ENCODE measurements at places on chromosomes 6 and 20. TPM values are rescaled to one million over a fixed set of nuclear protein-coding genes. Genes with fewer than 3 reads are reported as not detected.

RAMACL gene
- 0.23 TPM for total RNA-seq

CNKSR3 gene
- 6.0 TPM for total RNA-seq

ADA gene
- total RNA-seq: 20.5 TPM

SNHG17 gene
- 22.9 TPM for total RNA-seq

ALDH5A1 gene
- total RNA-seq: 4.5 TPM

CEBPB gene
- 101 TPM for total RNA-seq

STMN3 gene
- total RNA-seq: 49.7 TPM

EFCAB8 gene
- not detected for total RNA-seq

TREM1 gene
- total RNA-seq: not detected

ZBP1 gene
- total RNA-seq: not detected

CST4 gene
- total RNA-seq: not detected

RIPOR3 gene
- total RNA-seq: 11.0 TPM

DYNLT2 gene
- 0.47 TPM for total RNA-seq

JPH2 gene
- 5.3 TPM for total RNA-seq

TTK gene
- 0.70 TPM for total RNA-seq

FAXC gene
- 0.26 TPM for total RNA-seq

DSP gene
- 1.6 TPM for total RNA-seq

MAS1 gene
- total RNA-seq: not detected

RSPH9 gene
- 1.2 TPM for total RNA-seq

C6orf163 gene
- 0.09 TPM for total RNA-seq

KCNK5 gene
- total RNA-seq: not detected

ZNF391 gene
- total RNA-seq: 10.0 TPM

TMX4 gene
- total RNA-seq: 16.1 TPM

KHDC1L gene
- not detected for total RNA-seq

PSMB9 gene
- total RNA-seq: 11.1 TPM

SLC12A5 gene
- not detected for total RNA-seq

CST2 gene
- not detected for total RNA-seq

ID1 gene
- 254 TPM for total RNA-seq

EYS gene
- total RNA-seq: not detected

PPP1R14C gene
- not detected for total RNA-seq

TNFRSF21 gene
- 40.1 TPM for total RNA-seq

PHACTR2 gene
- 33.5 TPM for total RNA-seq

MYO6 gene
- 6.4 TPM for total RNA-seq

CDSN gene
- total RNA-seq: not detected

TMEM74B gene
- not detected for total RNA-seq

SCAND1 gene
- total RNA-seq: 121 TPM

SPDEF gene
- not detected for total RNA-seq

HMGA1 gene
- total RNA-seq: 75.5 TPM

KCNK16 gene
- not detected for total RNA-seq

SAMHD1 gene
- 88.6 TPM for total RNA-seq

PTGIS gene
- total RNA-seq: 58.2 TPM

ADGB gene
- total RNA-seq: not detected

CDH26 gene
- total RNA-seq: not detected

CRIP3 gene
- 0.47 TPM for total RNA-seq

ANKRD60 gene
- total RNA-seq: not detected

CSNK2B gene
- total RNA-seq: 210 TPM

THBD gene
- total RNA-seq: 10.4 TPM

GJA10 gene
- total RNA-seq: not detected

CLPSL1 gene
- not detected for total RNA-seq

IL17F gene
- not detected for total RNA-seq
